ENCODE measurements at places on chromosomes 11 and 22. TPM values are rescaled to one million over a fixed set of nuclear protein-coding genes. Genes with fewer than 3 reads are reported as not detected.
A peak's percentile ranks its signal among the peaks of the same experiment; 100 is the strongest.

GRCh38 chr11:77084581-77085191 is 17.9 kb downstream of the CAPN5 start:
- no peak for DNase-seq

- DNase-seq: peak; percentile 64
These were observed at the start of gene CRYAB for GRCh38 chr11:111911563-111912401. Gene CRYAB, minus strand, starts transcription at chr11:111911770. Its CDS starts 46 bp downstream, at chr11:111911724.

- DNase-seq: no peak
These were observed 62.4 kb upstream of the POU2AF1 start for GRCh38 chr11:111441443-111441842.

- DNase-seq: peak; percentile 78
These were observed 29.1 kb downstream of the MAP6 start for GRCh38 chr11:75639762-75640181.

GRCh38 chr11:61422226-61422625 is 7.5 kb downstream of the CPSF7 start:
- no peak for DNase-seq

DNA sequence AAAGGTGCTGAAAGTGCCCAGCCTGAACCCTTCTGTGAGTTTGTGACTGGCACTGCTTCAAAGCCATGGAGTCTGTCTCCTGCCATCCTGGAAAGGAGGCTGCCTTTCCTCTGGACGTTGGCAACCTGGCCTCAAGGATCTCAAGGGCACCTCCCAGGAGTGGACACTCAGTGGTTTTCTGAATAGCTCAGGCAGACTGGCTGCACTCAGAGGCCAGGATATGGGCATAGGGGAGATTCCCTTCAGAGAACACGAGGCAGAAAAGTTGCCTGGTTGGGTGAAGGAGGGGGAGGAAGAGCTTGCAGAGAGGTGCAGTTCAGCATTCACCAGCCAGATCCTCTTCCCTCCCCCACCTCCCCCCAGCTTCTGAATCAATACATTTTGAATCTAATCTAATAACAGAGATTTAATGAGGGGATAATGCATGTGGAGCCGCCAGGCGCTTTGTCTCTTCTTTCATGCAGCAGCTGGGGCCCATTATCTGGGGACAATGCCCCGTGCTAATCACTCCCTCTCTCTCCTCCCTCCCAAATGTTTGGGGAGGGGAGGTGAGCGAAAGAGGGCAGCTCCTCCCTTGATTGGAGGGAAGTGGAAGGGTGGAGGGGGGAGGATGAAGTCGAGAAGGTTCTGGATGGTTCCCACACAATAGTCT is 17.7 kb downstream of the HTR3A start:
- no peak for DNase-seq

- DNase-seq: no peak
These were observed 9.6 kb upstream of the PTS start for GRCh38 chr11:112216561-112217105.

The RPLP2 gene
- 189 TPM for total RNA-seq

The C11orf42 gene
- not detected for total RNA-seq

The NAALADL1 gene
- 11.7 TPM for total RNA-seq

Measured in urinary bladder (tissue), 4 donors.